ENCODE measurements at places on chromosomes 6 and 20.

GRCh38 chr6:22556266-22556665 lies 13.1 kb upstream of the HDGFL1 start:
- DNase-seq = no peak

DNA sequence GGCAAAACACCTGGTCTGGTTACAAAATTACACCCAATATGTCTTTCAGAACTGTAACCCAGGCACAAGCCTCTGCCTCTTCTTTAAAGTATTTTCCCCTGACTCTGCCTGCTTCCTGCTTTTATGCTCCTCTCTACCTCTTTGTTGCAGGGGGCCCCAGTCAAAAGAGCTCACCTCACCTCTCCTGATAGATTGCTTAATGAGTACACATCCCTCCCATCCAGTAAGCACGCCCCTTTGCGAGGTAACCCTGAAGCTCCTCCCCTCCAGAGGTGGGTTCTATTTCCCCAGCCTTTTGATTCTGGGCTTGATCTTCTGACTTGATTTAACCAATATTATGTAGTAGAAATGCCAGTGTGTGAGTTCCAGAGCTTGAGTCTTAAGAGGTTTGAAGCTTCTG lies 56.6 kb upstream of the EYA2 start:
- DNase-seq = no peak

DNA sequence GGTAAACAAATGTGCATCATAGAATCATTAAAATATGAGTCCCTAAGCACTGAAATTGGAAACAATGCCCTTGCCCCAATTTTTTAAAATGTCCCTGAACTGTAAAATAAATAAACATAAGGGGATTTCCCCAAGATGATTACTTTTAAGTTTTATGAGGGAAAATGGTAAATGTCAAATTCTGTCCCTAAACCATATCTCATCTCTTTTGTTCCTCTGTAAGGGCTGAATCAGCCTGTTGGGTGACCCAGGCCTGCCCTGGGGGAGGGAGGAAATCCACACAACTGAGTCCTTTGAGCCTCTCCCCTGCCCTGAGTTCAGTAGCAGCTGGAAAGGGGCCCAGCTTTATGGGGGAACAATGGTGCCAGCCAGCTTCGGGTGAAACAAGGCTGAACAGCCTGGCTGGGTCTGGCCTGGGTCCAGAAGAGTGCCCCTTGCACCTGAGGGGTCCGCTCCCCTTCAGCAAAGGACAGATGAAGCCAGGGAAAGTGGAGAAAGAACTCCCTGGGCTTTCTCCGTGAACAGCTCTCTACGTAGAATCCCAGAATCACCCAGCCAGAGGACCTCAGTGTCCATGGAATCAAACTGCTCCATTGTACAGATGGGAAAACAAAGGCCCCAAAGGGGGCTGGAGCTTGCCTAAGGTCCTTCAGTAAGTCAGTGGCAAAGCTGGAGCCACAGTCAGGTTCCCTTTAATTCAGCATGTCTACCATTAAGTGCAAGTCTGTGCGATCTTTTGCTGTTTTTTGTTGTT lies 28.2 kb upstream of the ITCH start:
- DNase-seq = no peak

DNA sequence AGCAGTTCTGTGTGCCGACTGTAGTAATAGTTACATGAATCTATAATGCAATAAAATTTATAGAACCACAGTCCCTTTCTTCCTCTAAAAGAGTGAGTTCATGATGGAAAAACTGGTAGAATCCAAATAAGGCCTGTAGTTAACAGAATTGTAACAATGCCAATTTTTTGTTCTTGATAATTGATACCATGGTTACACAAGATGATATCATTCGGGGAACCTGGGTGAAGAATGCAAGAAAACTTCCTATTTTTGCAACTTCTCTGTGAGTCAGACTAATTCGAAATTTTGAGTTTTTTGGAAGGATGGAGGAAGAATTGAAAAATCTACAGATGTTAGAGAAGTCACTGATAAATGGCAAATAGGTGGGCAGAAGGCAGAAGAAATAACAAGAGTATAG lies 381.8 kb downstream of the CDKAL1 start:
- no peak for DNase-seq

DNA sequence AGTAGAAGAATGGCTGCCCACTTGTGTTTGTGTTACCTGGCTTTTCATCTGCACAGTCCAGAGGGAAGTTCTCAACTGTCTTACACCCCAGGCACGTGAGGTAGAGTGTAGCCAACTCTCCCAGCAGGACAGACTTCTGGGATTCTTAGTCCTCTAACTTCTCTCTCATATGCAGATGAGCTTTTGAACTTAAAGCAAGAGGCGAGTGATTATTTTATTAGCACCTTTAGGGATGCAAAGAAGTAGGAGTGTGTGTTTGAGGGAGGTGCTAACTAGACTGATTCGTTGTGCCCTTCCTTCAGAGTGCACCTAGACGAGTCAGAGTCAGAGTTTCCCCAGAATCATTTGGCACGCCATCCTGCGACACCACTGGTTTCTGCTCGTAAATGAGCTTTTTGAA lies 10.8 kb downstream of the CDYL start:
- DNase-seq = no peak

DNA sequence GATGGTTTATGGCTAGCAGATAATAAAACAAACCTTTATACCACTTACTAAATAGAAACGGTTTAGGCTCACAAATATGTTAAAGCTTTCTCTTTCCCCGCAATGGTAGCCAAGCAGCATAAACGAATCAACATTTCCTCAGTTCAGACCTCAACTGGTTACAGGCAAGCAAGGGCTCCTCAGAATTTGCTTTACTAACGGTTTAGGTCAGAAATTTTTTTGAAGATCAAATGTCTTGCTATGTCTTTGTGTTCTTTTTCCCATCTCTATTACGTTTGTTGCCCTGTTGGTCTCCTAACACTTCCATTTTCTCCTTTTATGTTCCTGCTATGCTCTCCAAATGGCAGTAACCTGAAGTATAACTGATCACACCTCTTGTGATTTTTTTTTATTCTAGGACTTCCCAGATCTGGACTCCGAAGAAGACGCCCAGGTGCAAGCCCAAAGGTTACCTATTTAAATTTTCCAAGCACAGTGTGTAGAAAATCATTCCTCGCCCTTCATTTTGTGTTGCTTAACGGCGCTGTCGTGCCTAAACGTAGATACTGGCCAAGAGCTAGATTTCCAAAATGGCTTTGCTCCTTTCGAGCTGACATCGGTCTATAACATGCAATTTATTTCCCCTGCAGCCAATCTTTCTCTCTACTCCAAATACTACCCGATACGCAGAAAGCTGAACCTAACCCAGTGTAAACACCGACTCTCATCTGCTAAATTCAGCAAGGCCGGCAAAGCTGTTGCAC lies 717 bp upstream of the ASF1A start:
- DNase-seq = peak; percentile 4

- DNase-seq = no peak
Measured at GRCh38 chr6:39407446-39407993, 85.0 kb upstream of the KCNK16 start.

DNA sequence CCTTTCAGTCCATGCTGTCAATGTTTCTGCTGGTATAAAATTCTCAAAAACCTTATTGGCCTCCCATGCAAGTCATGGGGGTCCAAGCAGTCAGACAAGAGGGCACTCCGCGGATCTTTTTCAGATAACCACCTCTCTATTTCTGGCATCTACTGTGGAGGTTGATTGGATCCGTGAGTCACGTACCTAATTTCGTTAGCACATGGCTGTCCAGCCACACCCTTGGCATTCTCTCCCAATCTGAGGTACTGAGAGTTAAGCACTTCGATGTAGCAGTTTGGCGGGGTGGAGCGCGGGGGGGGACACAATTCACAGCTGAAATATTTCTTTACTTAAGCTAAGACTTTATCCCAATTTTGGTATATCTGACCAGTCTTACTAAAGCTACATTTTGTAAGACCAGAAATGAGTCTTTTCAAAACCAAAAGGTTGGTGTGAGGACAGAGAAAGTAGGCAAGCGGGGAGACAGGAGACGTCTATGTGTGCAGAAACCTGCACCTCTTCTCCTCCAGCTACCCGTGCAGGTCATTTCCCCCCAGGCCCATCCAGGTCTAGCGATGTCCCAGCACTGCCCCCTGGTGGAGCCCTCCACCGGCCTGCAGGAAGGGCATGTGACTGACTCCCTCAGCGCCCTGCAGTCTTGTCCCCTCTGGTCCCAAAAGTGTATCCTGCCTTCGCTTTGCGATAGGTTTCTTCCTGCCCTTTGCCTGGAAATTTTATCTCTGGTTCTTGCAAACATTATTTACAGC lies 113.1 kb downstream of the ADAT2 start:
- DNase-seq = peak; percentile 24
